ENCODE measurements at places on chromosomes 12 and 14.

DNA sequence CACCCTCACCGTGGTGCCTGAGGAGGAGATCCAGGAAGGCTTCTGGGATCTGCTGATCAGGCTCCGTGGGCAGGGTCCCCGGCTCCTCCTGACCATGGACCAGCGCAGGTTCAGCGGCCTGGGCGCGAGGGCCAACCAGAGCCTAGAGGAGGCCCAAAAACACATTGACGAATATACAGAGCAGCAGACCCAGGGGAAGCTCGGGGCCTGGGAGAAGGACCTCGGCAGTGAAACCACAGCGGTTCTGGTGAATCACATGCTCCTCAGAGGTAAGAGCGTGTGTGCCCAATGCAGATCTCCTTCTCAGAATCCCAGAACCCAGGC, 29.4 kb downstream of the SERPINA3 start:
- no peak overlapping the region for H3K27ac ChIP-seq
- no peak for DNase-seq
- H3K27me3 ChIP-seq, result no peaks in the 10 kb centered on the region
- H3K4me1 ChIP-seq, result no peaks in the 10 kb centered on the region
- no peak overlapping the region for H3K4me3 ChIP-seq

GRCh38 chr12:94689002-94689645, 38.8 kb upstream of the TMCC3 start:
- H3K27me3 ChIP-seq, result peaks cover 5% of the 10 kb centered on the region
- H3K36me3 ChIP-seq, result no peaks in the 10 kb centered on the region
- H3K4me3 ChIP-seq, result no peak overlapping the region
- H3K27ac ChIP-seq, result no peak overlapping the region

GRCh38 chr14:54881235-54881760, 21.3 kb downstream of the GCH1 start:
- no peaks in the 10 kb centered on the region for H3K27me3 ChIP-seq
- H3K4me1 ChIP-seq, result peaks cover 32% of the 10 kb centered on the region
- H3K4me3 ChIP-seq, result peak overlapping the region; percentile 90
- peak; percentile 66 for DNase-seq
- H3K27ac ChIP-seq, result peak overlapping the region; percentile 85

- H3K27me3 ChIP-seq, result no peaks in the 10 kb centered on the region
- H3K4me1 ChIP-seq, result peaks cover 15% of the 10 kb centered on the region
- H3K36me3 ChIP-seq, result no peaks in the 10 kb centered on the region
- peak; percentile 81 for DNase-seq
Observed at GRCh38 chr12:110590806-110591326, 7.7 kb upstream of the PPTC7 start.

DNA sequence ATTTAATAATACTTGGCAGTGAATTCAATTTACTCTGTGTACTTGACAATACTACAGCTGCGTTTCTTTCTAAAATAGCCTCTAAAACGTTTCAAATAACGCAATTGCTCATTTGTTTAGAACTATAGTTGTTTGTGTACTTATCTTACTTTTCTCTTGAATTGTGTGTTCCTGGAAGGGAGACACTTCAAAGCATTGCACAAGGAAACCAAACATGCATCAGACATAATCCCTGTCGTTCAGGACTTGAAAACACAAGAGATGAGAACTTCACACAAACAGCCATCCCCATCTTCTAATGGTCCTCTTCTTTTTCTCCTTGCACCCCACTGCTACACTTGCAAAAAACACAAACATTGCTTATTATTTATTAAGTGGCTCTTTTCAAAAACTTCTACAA, 38.5 kb downstream of the PTGER2 start:
- no peak for DNase-seq
- H3K36me3 ChIP-seq, result no peaks in the 10 kb centered on the region
- H3K27me3 ChIP-seq, result no peaks in the 10 kb centered on the region
- H3K4me3 ChIP-seq, result peak overlapping the region; percentile 68
- H3K27ac ChIP-seq, result peak overlapping the region; percentile 66
- peaks cover 60% of the 10 kb centered on the region for H3K4me1 ChIP-seq

DNA sequence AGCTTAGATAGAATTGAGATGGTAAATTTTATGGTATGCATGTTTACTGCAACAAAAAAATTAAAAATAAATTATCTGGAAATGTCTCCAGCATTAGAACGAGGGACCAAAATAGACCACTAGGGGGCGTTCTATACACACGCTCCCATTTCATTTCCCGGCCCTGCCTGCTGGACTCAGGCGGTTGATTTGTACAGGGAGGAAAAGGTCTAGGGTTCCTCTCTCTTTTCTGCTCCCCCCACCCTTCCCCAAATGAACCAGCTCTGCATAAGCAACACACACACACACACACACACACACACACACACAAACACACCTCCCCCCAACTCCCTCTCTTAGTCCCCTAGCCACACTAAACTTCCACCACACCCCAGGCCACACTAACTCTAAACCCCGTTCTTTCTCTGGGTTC, 7.8 kb upstream of the DTX1 start:
- no peaks in the 10 kb centered on the region for H3K36me3 ChIP-seq
- no peak overlapping the region for H3K4me3 ChIP-seq
- H3K27me3 ChIP-seq, result peaks cover 2% of the 10 kb centered on the region
- peak; percentile 39 for DNase-seq
- H3K27ac ChIP-seq, result no peak overlapping the region

GRCh38 chr12:56304276-56304675, 4.1 kb upstream of the CS start:
- no peak overlapping the region for H3K4me3 ChIP-seq
- DNase-seq, result no peak
- peaks cover 24% of the 10 kb centered on the region for H3K4me1 ChIP-seq
- H3K27ac ChIP-seq, result no peak overlapping the region

DNA sequence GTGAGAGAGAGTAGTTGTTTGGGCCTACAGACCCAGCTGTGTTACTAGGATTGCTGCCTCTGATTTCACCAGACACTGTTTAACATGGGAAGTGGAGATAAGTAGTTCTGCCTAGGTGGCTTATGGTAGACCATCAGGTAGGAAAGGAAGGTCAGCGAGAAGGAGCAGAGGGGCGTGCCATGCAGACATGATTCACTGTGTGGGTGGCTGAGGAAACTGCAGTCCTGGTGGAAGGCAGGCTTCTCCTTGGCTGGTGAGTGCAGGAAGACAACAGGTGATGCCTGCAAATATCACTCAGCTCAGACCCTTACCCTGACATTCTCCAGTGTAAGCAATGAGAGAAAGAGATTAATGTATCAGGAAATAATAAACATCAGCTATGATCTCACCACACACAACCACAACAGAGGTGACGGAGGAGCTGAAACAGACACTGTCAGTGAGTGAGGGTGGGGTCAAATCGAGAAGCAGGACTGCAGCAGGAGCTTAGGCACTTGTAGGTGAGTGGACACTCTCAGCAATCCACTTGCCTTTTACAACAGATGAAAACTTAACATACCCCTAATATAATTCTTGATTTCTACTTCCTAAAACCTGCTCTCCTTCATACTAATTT, 2.1 kb upstream of the PRR4 start:
- no peak for DNase-seq
- no peak overlapping the region for H3K4me3 ChIP-seq
- H3K36me3 ChIP-seq, result peaks cover 4% of the 10 kb centered on the region
- no peak overlapping the region for H3K27ac ChIP-seq
- no peaks in the 10 kb centered on the region for H3K4me1 ChIP-seq

DNA sequence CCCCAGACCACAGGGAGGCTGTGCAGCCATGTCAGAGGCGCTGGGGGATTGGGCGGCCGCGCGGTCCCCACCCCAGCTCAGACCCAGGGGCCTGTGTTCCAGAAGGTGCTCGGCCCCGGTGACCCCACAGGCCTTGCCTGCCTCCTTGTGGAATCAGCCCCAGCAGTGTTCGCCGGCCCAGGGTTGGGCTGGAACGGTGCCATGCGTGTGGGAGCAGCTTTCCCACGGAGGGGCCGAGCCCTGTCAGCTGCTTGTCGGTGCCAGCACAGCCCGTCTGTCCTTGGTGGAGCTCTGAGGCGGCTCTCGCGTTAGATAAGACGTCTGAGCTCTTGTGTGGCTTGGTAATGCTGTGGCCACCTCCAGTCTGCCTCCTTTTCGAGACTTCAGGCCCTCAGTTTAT, 8.5 kb downstream of the ZFYVE21 start:
- no peak overlapping the region for H3K27ac ChIP-seq
- H3K4me3 ChIP-seq, result no peak overlapping the region
- H3K36me3 ChIP-seq, result peaks cover 8% of the 10 kb centered on the region
- H3K4me1 ChIP-seq, result no peaks in the 10 kb centered on the region
- no peaks in the 10 kb centered on the region for H3K27me3 ChIP-seq

- no peak for DNase-seq
- no peak overlapping the region for H3K4me3 ChIP-seq
- no peaks in the 10 kb centered on the region for H3K27me3 ChIP-seq
- H3K4me1 ChIP-seq, result no peaks in the 10 kb centered on the region
- no peaks in the 10 kb centered on the region for H3K36me3 ChIP-seq
- H3K27ac ChIP-seq, result no peak overlapping the region
Observed at GRCh38 chr12:99427104-99427503, 220.4 kb upstream of the GARIN6 start.

- no peaks in the 10 kb centered on the region for H3K36me3 ChIP-seq
- DNase-seq, result no peak
- H3K27ac ChIP-seq, result no peak overlapping the region
- H3K27me3 ChIP-seq, result no peaks in the 10 kb centered on the region
- H3K4me1 ChIP-seq, result no peaks in the 10 kb centered on the region
Observed at GRCh38 chr12:79200176-79200575, 335.6 kb downstream of the SYT1 start.

DNA sequence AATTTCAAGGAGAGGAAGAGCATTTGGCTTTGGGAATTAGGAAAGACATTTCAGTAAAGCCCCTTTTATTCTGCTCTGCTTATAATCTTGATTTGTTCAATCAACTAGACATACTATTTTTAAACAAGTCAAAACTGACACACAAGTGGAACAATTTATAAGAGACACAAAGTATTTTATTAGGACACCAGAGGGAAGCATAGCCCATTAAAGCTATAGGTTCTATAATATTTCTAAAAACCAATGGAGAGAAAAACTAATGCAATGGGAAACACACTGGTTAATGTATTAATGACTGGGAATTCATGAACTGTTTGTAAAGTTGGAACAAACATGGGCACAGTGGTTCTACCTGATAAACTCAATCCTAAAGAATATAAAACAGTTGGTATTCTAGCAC, 15.3 kb upstream of the CERS5 start:
- peaks cover 10% of the 10 kb centered on the region for H3K4me1 ChIP-seq
- H3K27ac ChIP-seq, result no peak overlapping the region
- H3K4me3 ChIP-seq, result no peak overlapping the region
- peaks cover 24% of the 10 kb centered on the region for H3K36me3 ChIP-seq
- DNase-seq, result no peak
